ENCODE measurements at places on chromosomes 2 and 18. TPM values are rescaled to one million over a fixed set of nuclear protein-coding genes. Genes with fewer than 3 reads are reported as not detected.

Gene STPG4
- not detected for polyA plus RNA-seq

DNA sequence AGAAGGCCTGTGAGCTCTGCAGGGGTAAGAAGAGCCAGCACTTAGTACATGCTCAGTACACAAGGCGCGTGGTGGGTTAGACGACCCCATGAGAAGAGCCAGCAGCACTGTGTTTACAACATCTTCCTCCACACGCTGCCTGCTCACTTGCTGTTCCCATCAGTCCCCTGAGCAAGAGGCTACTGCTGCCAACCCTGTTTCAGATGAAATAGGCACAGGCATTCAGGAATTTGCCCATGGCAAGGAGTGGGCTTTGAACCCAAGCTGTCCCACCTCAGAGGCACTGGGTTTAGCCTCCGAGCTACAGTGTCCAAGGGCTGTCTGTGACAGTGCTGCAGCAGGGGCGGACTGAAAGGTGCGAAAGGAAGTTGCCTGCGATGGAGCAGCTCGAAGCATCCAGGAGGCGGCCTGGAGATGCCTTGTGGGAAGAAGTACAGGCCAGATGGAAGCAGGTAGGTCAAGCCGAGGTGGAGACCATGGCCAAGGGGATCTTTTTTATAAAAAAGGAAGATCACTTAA lies 121.5 kb upstream of the PXDN start:
- no peak for DNase-seq

- DNase-seq: no peak
Observed at GRCh38 chr18:58992301-58993231, 127.9 kb downstream of the ZNF532 start.

- DNase-seq: no peak
Observed at GRCh38 chr2:240298803-240299709, 136.4 kb upstream of the GPC1 start.

DNA sequence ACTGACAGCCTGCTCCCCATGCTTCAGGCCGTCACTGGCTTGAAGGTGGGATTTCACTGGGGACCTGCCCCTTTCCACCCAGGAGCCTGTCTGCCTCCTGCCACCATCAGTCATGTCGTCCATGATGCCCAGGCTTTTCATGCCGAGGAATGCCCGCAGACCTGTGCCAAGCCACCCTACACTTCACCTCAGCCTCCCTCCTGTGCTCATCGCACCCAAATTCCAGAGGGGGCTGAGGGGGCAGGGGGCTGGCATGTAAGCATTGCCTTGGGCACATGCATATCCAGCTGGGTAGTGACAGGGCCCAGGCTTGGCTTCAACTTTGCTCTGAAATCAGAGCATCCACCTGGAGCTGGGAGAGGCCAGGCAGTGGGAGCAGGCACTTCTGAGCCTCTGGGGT lies 20.9 kb upstream of the RPRM start:
- no peak for DNase-seq

Gene UGT1A10
- not detected for polyA plus RNA-seq

All from heart left ventricle (tissue), 16 donors.